Endothelial cell of umbilical vein (primary cell): ENCODE measurements at places on chromosomes 12 and 14. TPM values are rescaled to one million over a fixed set of nuclear protein-coding genes. Genes with fewer than 3 reads are reported as not detected.

DNA sequence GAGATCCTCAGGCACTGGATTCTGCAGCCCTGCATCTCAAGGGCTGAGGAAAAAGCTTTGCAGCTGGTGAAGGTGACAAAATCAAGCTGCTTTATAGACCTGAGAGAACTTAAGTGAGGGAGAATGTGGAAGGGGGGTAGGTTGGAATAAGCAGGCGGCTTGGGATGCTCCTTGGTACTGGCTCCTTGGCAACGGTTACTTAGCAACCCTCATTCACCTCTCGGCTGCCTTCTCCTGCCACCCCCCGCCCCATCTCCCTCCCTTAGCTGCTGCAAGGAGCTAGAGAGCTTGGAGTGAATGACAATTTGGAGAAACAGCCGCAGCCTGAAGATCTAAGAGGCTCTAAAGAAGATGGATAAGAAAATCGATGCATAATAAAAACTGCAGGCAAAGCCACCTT, 44.1 kb upstream of the CISTR start:
- H3K27me3 ChIP-seq, result peaks cover 28% of the 10 kb centered on the region
- no peak overlapping the region for H3K4me3 ChIP-seq
- no peaks in the 10 kb centered on the region for H3K4me1 ChIP-seq
- no peaks in the 10 kb centered on the region for H3K36me3 ChIP-seq
- no peak overlapping the region for H3K27ac ChIP-seq

GRCh38 chr12:79534029-79534867, 156.5 kb downstream of the PAWR start:
- H3K4me1 ChIP-seq, result peaks cover 5% of the 10 kb centered on the region
- DNase-seq, result no peak
- no peaks in the 10 kb centered on the region for H3K27me3 ChIP-seq

DNA sequence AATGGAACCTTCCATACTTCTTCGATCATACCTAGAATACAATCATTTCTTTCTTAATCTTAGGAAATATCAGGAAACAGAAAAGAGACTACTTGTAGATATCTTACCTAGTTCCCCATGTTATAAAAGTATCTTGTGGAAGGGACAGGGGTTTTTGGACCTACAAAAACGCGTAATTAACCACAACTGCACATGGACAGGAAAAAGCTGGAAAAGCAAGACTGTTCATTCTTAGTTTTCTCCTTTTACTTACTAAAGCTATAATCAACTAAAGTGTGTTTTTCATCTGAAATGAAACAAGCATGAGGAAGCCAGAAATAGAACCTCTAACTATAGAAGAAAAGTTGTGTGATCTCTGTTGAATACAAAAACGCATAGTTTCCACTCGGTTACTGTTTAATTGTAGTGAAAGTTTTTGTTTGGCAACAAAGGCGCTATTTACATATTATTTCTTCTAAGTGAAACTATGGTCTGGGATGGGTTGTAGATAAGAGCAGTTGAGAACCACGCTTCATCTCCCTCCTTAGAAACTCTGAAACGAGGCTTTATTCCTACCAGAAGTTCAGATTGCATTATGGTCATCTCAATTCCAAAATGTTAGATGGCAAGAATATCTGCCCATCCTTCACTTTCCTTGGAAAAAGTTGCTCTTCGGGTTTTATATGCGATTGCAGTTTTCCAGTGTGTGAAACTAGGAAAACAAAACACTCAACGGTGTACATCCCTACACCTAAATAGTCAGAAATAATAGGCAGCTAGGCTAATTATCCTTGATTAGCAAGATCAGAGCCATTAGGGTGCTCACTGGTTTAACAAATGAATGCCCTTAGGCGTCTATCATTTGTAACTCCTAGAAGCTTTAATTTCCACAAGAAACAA, 1.1 kb downstream of the BCAT1 start:
- peak; percentile 70 for DNase-seq
- H3K4me1 ChIP-seq, result peaks cover 42% of the 10 kb centered on the region
- peak overlapping the region; percentile 96 for H3K27ac ChIP-seq
- H3K27me3 ChIP-seq, result no peaks in the 10 kb centered on the region
- peak overlapping the region; percentile 95 for H3K4me3 ChIP-seq

DNA sequence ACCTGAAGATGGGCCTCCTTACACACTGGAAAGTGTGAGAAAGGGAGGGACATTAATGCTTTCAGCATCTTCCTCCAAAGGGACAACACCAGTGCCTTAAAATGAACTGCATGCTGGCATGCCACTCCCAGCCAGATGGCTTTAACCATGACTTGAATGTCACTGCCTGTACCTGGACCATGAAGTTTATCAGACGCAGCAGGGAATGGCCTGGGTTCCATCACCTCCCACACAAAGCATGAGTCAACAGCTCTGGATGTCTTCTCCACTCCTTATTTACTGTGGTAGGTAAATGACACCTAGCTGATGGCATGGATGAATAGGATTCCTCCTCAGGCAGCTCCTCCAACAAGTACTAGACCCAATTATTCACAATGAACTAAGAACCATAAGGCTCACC, 645.6 kb downstream of the SOX5 start:
- H3K4me3 ChIP-seq, result no peak overlapping the region
- H3K36me3 ChIP-seq, result no peaks in the 10 kb centered on the region
- H3K4me1 ChIP-seq, result no peaks in the 10 kb centered on the region
- no peak overlapping the region for H3K27ac ChIP-seq
- H3K27me3 ChIP-seq, result no peaks in the 10 kb centered on the region

GRCh38 chr14:88882236-88882635, 57.8 kb downstream of the TTC8 start:
- H3K27me3 ChIP-seq, result peaks cover 3% of the 10 kb centered on the region
- no peak overlapping the region for H3K4me3 ChIP-seq
- no peaks in the 10 kb centered on the region for H3K36me3 ChIP-seq
- DNase-seq, result no peak
- H3K27ac ChIP-seq, result no peak overlapping the region

Gene TAS2R43
- 0.07 TPM in 1 of 2 replicates, not detected in the other for polyA plus RNA-seq

Gene IFNG-AS1
- not detected in 2 replicates for polyA plus RNA-seq

DNA sequence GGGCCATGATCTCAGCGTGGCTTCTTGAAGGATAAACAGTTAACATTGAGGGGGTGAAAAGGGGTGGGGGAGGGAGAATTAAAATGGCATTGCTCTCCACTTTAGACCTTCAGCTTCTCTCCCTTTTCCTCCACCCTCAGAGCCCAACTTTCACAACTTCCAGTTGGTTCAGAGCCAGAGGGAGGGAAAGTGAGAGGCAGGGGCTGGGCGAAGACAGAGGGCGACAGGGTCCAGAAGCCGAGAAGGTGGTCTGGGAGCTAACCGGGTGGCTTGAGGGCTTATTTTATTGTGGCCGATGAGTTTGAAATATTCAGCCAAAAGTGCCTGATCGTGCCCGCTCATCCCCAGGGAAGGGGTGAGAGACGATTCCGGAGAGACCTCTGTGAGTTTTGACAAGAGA, 4.1 kb downstream of the BMP4 start:
- H3K4me3 ChIP-seq, result peak overlapping the region; percentile 58
- peaks cover 35% of the 10 kb centered on the region for H3K4me1 ChIP-seq
- peak overlapping the region; percentile 73 for H3K27ac ChIP-seq
- peaks cover 29% of the 10 kb centered on the region for H3K36me3 ChIP-seq

GRCh38 chr12:25264862-25265261, 14.1 kb upstream of the KRAS start:
- DNase-seq, result no peak
- H3K4me3 ChIP-seq, result no peak overlapping the region

Gene SMIM41
- polyA plus RNA-seq, result not detected in 2 replicates

- no peak overlapping the region for H3K4me3 ChIP-seq
- peaks cover 8% of the 10 kb centered on the region for H3K4me1 ChIP-seq
Observed at GRCh38 chr12:104131609-104132008, 6.4 kb downstream of the NFYB start.

GRCh38 chr14:34693228-34693939, 21.0 kb downstream of the CFL2 start:
- no peak overlapping the region for H3K27ac ChIP-seq
- no peak for DNase-seq
- H3K4me1 ChIP-seq, result no peaks in the 10 kb centered on the region
- no peaks in the 10 kb centered on the region for H3K27me3 ChIP-seq
- H3K36me3 ChIP-seq, result no peaks in the 10 kb centered on the region
- H3K4me3 ChIP-seq, result no peak overlapping the region

Gene DLK1
- polyA plus RNA-seq, result not detected in 2 replicates

DNA sequence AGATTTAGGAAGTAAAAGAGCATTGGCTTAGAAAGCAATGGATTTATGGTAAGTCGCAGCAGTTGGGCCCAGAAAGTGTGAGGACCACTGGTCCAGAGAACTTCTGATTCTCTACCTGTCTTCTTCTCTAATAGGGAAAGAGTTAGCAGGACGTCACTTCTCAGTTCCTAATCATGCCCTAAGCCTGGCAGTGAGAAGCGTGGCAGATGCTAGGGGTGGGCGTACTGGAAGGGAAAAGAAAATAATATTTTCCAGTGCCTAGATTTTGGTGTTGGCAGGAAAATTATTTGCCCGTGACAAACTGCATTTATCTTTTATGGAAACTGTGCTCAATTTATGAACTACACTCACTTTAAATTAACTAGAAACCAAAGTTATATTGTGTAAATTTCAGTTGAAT, 212.3 kb downstream of the PPFIA2 start:
- no peaks in the 10 kb centered on the region for H3K36me3 ChIP-seq
- no peak overlapping the region for H3K4me3 ChIP-seq
- H3K27ac ChIP-seq, result no peak overlapping the region
- H3K4me1 ChIP-seq, result no peaks in the 10 kb centered on the region
- no peak for DNase-seq

GRCh38 chr14:24059841-24060388, 8.1 kb downstream of the CARMIL3 start:
- DNase-seq, result no peak
- H3K27ac ChIP-seq, result no peak overlapping the region
- no peaks in the 10 kb centered on the region for H3K4me1 ChIP-seq
- no peaks in the 10 kb centered on the region for H3K36me3 ChIP-seq

GRCh38 chr12:52189376-52190174, 2.2 kb downstream of the KRT80 start:
- no peak for DNase-seq
- H3K4me1 ChIP-seq, result peaks cover 82% of the 10 kb centered on the region
- H3K4me3 ChIP-seq, result no peak overlapping the region
- peak overlapping the region; percentile 4 for H3K27ac ChIP-seq

DNA sequence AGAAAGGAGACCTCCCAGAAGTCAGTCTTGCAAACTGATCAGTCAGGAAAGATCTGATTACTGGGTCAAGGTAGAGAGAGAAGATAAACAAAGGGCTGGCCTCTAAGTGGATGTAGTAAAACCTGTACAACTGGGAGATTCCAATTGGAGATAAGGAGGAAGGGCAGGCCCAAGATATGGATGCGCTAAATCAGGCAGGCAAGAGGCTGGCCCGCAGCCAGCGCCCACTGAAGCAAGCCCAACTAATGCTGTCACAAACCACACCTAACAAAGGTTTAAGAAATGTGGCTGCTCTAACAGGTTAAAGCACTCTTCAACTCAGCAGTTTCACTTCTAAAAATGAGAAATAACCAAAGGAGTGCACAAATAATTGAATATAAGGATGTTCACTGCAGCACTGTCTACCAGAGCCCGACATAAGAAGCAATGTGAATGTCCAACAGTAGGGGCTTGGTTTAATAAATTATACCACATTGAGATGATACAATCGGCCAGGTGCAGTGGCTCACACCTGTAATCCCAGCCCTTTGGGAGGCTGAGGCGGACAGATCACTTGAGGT, 4.7 kb downstream of the GLTP start:
- no peak for DNase-seq
- no peak overlapping the region for H3K27ac ChIP-seq
- H3K27me3 ChIP-seq, result no peaks in the 10 kb centered on the region
- no peak overlapping the region for H3K4me3 ChIP-seq
- peaks cover 2% of the 10 kb centered on the region for H3K36me3 ChIP-seq

Gene DLGAP5
- polyA plus RNA-seq, result 5.4 and 8.3 TPM in 2 replicates

Gene SPTSSA
- 24.3 and 25.7 TPM in 2 replicates for polyA plus RNA-seq

- no peaks in the 10 kb centered on the region for H3K36me3 ChIP-seq
- no peak for DNase-seq
- H3K27ac ChIP-seq, result no peak overlapping the region
- H3K4me3 ChIP-seq, result no peak overlapping the region
Observed at GRCh38 chr14:96895658-96896271, 98.6 kb downstream of the VRK1 start.

GRCh38 chr12:48988030-48988649, 10.0 kb downstream of the WNT1 start:
- H3K27me3 ChIP-seq, result peaks cover 53% of the 10 kb centered on the region
- no peaks in the 10 kb centered on the region for H3K4me1 ChIP-seq
- DNase-seq, result peak; percentile 61
- H3K36me3 ChIP-seq, result no peaks in the 10 kb centered on the region
- no peak overlapping the region for H3K27ac ChIP-seq

Gene SYNJ2BP
- polyA plus RNA-seq, result 7.5 and 13.1 TPM in 2 replicates

- peak overlapping the region; percentile 27 for H3K4me3 ChIP-seq
- DNase-seq, result peak; percentile 57
- H3K36me3 ChIP-seq, result peaks cover 18% of the 10 kb centered on the region
- peaks cover 10% of the 10 kb centered on the region for H3K4me1 ChIP-seq
- H3K27me3 ChIP-seq, result no peaks in the 10 kb centered on the region
Observed at GRCh38 chr14:104794099-104794498, 1.4 kb downstream of the AKT1 start.

Gene GCH1
- 2.8 and 3.6 TPM in 2 replicates for polyA plus RNA-seq

Gene FAM181A
- polyA plus RNA-seq, result not detected in 2 replicates

Gene AQP6
- 0.04 TPM in 1 of 2 replicates, not detected in the other for polyA plus RNA-seq

DNA sequence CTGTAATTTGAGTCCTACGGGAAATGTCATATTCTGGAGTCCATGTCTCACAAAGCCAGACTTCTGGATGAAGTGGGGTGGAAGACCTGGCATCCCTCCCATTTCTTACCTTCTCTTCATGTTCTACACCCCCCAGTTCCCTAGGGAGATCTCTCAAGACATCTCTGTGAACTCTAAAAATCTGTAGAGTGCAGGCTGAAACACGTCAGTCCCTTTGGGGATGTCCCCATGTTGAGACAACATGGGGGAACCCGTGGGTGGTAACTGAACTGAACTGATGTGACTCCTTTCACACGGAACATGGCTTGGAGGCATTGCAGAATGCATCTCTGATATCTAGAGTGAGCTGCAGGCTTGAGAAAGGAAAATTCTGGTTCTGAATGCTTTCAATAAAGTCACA, 15.2 kb downstream of the SERPINA12 start:
- H3K4me1 ChIP-seq, result no peaks in the 10 kb centered on the region
- no peak overlapping the region for H3K27ac ChIP-seq
- H3K27me3 ChIP-seq, result no peaks in the 10 kb centered on the region
- no peak overlapping the region for H3K4me3 ChIP-seq
- no peaks in the 10 kb centered on the region for H3K36me3 ChIP-seq
- DNase-seq, result no peak

GRCh38 chr12:14691560-14691959, 4.8 kb downstream of the GUCY2C start:
- H3K27ac ChIP-seq, result no peak overlapping the region
- no peaks in the 10 kb centered on the region for H3K27me3 ChIP-seq
- H3K4me3 ChIP-seq, result no peak overlapping the region
- no peak for DNase-seq

DNA sequence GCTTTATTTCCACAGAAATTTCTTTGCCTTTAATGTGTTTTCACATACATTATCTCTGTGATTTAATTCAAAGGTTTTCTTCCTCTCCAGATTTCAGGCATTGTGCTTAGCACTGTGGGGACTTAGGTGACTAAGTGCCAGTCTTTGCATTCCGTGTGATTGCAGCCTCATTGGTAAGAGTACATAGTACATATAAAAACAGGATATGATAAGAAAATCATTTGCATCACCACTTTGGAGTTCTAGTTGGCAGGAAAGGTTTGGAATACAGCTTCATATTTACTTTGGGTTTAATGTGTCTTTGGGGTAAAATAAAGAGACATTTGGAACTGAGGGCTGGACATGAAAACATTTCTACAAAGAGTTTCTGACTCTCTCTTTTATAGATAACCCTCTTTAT, 37.8 kb upstream of the C12orf75 start:
- H3K27me3 ChIP-seq, result no peaks in the 10 kb centered on the region
- H3K36me3 ChIP-seq, result no peaks in the 10 kb centered on the region
- peaks cover 19% of the 10 kb centered on the region for H3K4me1 ChIP-seq
- no peak overlapping the region for H3K4me3 ChIP-seq
